Retinal pigment epithelial cell (primary cell): ENCODE measurements at places on chromosomes 4 and X.

GRCh38 chr4:31343061-31343460 lies 622.9 kb downstream of the PCDH7 start:
- no peak for DNase-seq

GRCh38 chr4:176377780-176378179 lies 58.0 kb downstream of the SPCS3 start:
- DNase-seq, result no peak

DNA sequence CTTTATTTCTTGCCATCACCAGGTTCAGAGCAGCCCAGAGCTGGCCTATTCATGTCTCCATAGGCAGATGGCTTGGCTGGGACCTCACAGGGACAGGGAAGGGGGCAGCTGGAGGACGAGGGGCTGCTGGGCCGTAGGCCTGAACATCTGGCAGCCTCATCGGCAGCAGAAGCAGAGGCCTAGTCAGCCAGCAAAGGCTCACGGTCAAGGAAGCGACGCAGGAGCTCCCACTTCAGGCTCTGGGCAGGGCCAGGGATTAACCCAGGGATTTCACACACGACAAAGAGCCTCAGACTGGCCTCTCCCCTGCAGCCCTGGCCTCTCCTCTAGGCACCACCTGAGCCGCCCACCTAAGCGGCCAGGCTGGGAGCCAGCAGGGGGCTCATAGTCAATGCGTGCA lies 46.0 kb upstream of the MAN2B2 start:
- DNase-seq, result no peak

DNA sequence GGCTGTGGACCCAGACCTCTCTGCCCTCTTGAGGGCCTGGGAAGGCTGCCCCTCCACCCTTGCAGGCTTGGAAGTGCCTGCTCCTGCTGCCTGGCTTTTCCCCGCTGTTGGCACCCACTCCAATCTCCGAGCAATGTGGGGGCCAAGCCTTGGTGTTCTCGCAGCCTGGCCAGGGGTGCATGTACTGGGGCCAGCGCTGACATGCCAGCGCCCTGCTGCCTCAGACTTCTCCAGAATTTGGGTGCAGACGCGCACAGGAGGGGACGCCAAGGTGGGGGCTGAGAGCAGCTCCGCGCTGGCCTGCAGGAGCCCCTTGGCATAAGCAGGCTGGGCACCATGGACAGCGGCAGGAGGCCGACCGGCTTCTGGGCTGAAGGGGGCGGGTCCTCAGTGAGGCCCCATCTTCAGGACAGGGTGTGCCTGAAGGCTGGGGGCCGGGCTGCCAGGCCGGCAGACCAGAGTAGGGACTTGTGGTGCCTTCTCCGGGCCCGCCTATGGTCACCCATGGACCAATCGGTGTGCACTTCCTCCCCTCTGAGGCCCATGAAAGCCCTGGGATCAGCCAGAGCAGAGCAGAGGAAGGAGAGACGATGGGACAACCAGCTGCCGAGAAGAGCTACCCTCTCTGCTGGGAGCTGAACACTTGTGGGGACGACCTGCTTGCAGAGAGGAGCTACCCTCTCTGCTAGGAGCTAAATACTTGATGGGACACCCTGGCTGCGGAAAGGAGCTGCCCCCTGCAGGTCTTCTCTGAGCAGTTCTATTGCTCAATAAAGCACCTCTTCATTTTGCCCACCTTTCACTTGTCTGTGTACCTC lies 118.3 kb downstream of the DNAAF6 start:
- DNase-seq, result peak; percentile 4

GRCh38 chrX:149837639-149838038 lies 43.3 kb upstream of the MAGEA8 start:
- DNase-seq, result no peak

DNA sequence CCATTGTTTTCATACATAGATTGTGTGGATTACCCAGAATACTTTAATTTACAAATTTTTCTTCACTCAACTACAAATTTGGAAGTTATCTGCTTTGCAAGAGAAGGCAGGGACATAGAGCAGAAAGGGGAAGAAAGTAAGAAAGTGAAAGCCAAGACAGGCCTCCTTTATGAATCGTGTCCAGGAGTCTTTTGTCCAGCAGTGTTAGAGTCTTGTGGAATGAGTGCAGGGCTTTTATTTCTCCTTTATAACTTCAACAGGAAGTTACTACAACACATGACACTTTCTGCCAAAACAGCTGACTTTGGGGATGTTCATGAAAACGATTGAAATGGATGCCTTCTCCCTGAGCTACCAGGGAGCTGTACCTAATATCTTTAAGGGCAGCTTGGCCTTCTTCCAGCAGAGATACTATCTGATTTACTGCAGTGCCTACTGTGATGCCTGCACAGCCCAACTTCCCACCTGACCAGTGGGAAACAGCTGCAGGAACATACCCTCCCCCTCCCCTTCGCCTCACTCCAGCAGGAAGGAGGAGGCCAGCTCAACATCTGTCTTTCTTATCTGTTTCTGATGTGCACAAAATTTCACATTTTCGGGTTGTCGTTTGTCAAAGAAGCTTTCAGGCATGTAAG lies 557.7 kb upstream of the SLIT2 start:
- no peak for DNase-seq

- DNase-seq, result no peak
Observed at GRCh38 chr4:65635051-65635821, 35.1 kb downstream of the EPHA5 start.

DNA sequence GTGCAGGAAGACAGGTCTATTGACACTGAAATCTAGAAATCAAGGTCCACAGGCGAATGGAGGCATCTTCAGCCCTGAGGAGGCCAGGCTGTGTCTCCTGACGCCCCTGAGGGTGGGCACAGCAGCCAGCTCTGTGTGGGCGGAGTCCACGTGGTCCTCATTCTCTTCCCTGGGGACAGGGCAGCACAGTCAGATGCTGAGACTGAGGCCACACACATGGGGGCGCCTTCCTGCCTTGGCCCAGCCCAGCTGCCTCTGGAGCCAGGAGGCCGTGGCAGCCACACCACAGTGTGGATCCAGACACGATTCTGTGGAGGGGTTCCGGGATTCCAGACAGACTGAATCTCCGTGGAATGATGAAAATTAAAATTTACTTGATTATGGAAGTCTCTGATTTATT lies 20.8 kb downstream of the FGFR3 start:
- no peak for DNase-seq

GRCh38 chr4:4704267-4704666 lies 155.2 kb upstream of the MSX1 start:
- DNase-seq, result no peak

- no peak for DNase-seq
Observed at GRCh38 chr4:127905029-127905428, 24.3 kb downstream of the PLK4 start.

DNA sequence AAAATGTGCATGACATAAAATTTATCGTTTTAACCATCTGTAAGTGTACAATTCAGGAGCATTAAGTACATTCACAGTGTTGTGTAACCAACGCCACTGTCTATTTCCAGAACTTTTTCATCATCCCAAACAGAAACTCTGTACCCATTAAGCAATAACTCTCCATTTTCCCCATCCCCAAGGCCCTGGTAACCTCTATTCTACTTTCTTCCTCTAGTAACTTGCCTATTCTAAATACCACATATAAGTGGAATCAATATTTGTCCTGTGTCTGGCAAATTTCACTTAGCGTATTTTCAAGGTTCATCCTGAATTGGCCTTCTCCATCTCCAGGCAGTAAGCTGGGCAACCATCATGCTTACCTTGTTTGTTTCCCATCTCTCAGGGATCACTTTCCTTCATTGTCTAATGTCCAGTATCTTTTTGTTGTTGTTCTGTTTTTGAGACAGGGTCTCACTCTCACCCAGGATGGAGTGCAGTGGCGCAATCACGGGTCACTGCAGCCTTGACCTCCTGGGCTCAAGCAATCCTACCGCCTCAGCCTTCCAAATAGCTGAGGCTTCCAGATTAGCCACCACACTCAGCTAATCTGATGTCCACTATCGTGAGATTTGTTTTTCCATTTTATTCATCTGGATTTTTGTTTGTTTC lies 17.7 kb upstream of the GRIPAP1 start:
- no peak for DNase-seq

- no peak for DNase-seq
Observed at GRCh38 chr4:2858451-2859217, 15.0 kb downstream of the ADD1 start.
